G401 (cell line): ENCODE measurements at places on chromosomes 1 and 21.
A peak's percentile ranks its signal among the peaks of the same experiment; 100 is the strongest.

DNA sequence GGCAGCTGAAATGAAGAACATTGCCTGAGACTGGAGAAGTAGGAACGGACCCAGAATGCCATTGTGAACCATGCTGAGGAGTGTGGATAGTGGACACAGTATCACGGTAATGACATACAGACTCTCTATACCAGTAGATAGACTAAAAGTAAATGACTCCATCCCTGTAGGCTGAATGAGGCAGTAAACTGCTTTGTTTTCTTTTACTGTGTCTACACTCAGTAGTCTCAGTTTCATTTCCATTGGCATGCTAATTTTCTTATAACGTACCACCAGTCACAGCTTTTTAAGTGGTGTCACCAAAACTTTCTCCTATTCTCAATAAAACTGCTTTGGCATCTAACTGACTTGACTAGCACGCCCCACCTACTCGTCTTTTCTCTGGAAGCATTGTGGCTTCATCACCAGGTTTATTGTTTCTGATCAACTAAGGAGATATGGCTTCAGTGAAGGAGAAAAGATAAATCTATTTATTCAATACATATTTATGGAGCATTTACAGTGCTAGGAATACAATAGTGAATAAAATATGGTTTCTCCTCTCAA is 8.4 kb upstream of the ZNF697 start:
- DNase-seq = no peak

DNA sequence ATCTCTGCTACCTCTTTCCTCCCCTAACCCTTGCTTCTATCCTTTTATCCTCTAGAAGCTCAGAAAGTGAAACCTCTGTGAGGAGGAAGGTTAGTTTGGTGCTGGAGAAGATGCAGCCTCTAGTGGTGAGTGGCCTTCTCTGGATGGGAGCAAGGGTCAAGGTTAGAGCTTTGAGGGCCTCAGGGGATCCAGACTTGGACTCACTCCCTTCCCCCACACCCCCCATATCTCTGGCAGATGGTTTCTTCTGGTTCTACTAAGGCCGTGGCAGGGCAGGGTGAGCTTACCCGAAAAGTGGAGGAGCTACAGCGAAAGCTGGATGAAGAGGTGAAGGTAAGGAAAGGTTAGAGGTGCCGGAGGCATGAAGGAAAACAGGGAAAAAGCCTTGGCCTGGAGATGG is 9.2 kb downstream of the CGN start:
- no peak for DNase-seq

- no peak for DNase-seq
Observed at GRCh38 chr1:3063379-3064295, 5.4 kb upstream of the PRDM16 start.

DNA sequence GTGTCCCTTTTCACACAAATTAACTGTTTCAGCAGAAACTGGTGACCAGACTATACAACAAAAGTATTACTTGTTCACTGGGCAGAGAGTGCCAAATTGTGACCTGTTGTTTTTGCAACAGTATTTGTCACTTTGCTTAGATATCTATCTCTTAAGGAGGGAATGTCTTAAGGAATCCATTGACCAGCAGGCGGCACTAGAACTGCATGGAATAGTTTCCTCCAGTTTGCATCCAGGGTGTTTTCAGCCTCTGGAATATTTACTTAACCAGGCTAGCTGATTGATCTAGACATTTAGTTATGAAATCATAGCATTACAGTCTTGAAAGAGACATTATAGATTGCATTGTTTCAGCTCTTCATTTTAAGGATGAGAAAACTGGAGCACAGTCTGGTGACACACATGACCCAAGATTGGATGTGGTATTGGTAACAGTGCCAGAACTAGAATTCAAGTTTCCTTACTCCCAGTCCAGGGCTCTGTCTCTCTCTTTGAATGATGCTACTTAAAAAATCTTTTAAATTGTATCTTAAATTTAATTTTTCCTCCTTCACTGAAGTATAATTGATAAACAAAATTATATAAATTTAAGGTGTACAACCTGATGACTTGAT is 16.9 kb downstream of the RPTN start:
- peak; percentile 21 for DNase-seq

GRCh38 chr1:71343686-71344416 is 263.0 kb upstream of the ZRANB2 start:
- no peak for DNase-seq

DNA sequence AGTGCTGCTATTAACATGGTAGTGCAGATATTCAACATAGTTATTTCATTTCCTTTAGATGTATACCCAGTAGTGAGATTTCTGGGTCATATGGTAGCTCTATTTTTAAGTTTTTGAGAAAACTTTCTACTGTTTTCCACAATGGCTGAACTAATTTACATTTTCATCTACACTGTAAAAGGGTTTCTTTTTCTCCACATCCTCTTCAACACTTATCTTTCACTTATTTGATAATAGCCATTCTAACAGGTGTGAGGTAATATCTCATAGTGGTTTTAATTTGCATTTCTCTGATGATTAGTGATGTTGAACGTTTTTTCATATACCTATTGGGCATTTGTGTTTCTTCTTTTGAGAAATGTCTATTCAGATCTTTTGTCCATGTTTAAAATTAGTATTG is 149.8 kb downstream of the PDE4B start:
- no peak for DNase-seq

DNA sequence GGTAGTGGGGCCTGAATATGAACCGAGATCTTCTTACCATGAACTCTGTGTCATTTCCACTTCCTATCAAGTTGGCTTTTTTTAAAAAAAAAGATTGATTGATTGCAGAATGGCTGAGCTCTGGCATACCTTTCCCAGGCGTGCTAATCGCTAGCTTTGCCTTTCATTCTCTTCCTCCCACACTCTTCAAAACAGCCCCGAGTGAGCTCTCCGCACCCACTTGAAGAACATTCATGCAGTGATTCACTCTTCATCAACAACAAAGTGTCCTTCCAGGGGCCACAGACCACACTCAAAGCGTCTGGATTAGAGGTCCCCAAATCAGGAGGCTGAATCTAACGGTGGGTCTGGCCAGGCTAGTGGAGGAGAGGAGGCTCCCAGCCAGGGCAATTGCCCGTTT is 96.3 kb upstream of the GALNT2 start:
- DNase-seq = no peak

DNA sequence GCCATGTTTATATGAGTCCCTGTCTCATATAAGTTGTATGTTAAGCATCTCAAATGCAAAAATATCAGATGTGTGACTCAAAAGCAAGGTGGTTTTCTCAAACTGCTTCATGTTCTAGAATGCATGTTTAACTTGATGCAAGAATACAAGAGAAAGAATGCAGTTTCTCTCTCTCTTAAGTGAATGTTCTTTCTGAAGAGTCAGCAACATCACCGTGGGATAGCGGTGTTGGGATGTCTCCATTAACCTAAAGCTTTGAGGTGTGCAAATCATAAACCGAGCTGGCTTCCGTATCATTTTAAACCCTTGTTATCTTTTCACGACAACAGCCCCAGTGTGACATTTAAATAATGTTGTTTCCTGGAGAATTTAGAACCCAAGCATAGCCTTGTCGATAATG is 48.4 kb upstream of the TARBP1 start:
- DNase-seq = no peak

DNA sequence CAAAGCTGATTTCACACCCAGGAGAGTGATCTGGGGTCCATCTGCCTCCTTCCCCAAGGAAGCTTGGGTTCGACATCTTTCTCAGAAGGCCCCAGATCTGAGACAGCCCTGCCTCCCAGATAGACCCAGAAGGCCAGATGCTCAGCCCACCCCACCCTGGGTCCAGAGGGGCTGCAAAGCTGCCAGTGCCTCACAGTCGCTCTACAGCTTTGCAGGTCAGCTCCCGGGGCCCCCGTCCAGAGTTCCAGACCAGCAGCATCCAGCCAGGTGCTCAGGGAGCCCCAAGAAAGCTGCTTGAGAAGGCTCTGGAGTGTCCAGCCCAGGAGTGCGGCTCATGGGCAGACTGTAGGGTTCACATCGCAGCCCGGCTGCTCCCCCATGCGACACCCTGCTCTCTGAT is 142.8 kb upstream of the ARHGEF16 start:
- no peak for DNase-seq

DNA sequence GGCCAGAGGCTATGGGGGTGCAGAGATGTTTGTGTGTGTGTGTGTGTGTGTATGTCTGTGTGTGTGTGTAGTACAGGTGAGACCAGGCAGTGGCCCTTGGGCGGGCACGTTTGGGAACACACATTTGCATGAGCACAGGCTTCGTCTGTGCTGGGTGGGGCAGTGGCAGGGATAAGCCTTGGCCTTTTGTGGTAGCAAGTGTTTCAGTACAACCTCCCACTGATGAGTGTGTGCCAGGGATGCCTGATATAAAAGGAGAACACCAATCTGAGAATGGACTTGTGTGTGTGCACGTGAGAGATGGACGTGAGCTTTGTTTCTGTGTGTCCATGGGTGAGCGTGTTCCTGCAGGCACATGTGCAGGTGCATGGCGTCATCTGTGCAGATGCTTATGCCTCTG is 3.0 kb downstream of the NTRK1 start:
- no peak for DNase-seq

DNA sequence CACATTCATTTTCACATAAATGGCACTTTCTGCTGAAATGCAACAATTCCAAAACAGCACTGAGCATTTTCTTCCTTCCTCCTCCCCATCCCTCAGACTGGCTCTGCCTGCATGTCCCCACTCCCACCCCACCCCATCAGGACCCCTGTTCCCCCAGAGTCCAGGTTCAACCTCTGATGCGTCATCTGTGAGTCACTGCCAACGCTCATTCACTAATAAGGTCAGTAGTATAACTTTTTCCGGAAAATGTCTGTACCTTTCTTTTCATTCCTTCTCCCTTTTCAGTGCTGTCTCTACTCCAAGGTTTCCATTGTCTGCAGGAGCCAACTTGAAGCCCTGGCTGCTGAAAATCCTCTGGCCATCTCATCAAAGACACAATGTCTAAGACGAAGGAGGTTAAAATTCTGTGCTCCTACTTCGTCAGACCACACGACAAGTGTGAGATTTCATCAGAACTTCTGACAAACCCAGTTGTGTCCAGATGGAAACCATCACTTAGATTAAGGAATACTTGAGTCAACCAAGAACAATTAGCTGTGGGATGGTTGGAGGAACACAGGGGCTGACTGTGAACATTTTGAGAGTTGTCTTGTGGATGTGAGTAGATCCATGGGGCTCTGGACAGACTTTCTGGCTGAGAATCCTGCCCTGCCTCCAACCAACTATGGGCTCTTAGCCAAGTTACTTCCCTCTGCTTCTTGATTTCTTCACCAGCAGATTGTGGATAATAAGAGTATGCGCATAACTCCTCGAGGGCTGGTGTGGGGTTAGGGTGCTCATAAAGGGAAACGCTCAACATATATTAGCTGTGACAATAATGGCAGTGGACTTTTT is 35.6 kb upstream of the UTS2 start:
- DNase-seq = no peak

GRCh38 chr1:1614204-1614953 is 921 bp upstream of the MIB2 start:
- peak; percentile 62 for DNase-seq
